ENCODE measurements at places on chromosomes 7 and 10.

GRCh38 chr10:67861750-67862432 lies 22.6 kb upstream of the SIRT1 start:
- no peak for DNase-seq

- no peak for DNase-seq
Observed at GRCh38 chr7:31309407-31309806, 31.1 kb downstream of the NEUROD6 start.

GRCh38 chr10:4479342-4479741 lies 346.7 kb upstream of the AKR1E2 start:
- DNase-seq = no peak

DNA sequence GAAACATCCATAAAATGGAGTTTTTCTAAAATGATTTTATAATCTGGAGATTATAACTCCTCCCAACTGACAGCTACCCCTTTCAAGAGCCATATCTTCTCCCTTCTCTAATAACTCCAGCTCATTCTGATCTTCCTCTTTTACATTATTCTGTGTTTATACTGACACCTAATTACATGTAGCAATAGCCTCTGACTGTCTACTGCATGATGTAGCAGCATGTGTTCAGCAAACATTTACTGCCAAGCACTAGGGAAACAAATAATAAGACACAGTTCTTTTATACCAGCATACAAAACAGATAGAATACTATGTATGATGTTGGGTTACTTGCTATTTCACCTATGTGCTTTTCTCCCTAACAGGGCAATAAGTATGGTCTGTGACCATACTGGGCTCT lies 20.7 kb downstream of the RBM28 start:
- no peak for DNase-seq

- no peak for DNase-seq
Observed at GRCh38 chr7:139774376-139774775, 3.4 kb downstream of the HIPK2 start.
